ENCODE measurements at places on chromosomes 2 and 18. TPM values are rescaled to one million over a fixed set of nuclear protein-coding genes. Genes with fewer than 3 reads are reported as not detected.

GNLY gene
- total RNA-seq: not detected

GRCh38 chr2:39523308-39524044 is 86.4 kb upstream of the MAP4K3 start:
- DNase-seq: no peak

- DNase-seq: no peak
Observed at GRCh38 chr2:189502714-189503113, 61.4 kb downstream of the WDR75 start.

DNA sequence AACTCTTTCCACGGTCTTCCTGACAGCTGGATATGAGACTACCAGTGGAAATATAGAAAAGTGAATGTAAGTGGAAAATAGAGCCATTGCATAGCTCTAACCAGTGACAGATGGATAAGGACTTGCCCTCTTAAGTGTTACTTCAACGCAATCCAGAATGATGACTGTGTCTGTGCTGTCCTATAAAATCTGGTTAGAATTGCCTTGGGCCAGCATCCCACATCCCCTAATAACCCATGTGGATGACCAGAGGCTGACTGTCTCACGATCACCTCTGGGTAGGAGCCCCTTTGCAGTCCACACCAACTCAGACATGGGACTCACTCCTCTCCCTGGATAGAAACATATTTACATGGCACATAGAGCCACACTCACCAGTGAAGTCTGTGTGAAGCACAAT is 186.6 kb downstream of the C1D start:
- DNase-seq: no peak

DNA sequence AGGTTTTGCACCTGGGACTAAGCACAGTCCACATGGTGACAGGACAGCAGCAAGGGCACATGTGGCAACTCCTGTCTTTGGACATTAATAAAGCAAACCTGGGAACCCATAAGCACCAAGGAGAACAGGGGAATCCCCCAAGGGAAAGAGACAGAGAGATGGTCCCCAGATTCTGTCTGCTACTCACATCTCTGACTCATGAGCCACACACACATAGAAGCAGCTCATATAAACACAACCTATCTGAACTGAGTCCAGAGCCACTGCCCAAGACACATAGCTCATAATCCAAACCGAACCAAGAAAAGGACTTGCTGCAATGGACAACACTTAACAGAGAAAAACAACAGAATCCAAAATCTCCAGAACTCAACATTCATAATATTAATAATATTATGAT is 82.5 kb downstream of the OSBPL1A start:
- no peak for DNase-seq

GRCh38 chr2:64995041-64995440 is 5.8 kb downstream of the SLC1A4 start:
- DNase-seq: no peak

DNA sequence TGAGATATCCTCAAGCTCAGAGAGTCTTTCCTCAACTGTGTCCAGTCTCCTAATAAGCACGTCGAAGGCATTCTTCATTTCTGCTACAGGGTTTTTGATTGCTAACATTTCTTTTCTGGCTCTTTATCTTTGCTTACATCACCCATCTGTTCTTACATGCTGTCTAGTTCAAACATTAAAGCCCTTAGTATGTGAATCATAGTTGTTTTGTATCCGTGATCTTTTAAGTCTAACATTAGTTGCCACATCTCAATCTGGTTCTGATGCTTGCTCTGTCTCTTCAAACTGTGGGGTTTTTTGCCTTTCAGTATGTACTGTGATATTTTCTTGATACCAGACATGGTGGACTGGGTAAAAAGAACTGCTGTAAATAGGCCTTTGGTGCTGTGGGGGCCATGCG is 235.2 kb downstream of the SH3RF3 start:
- DNase-seq: no peak

GRCh38 chr18:12911929-12912703 is 28.1 kb upstream of the PTPN2 start:
- DNase-seq: no peak

DNA sequence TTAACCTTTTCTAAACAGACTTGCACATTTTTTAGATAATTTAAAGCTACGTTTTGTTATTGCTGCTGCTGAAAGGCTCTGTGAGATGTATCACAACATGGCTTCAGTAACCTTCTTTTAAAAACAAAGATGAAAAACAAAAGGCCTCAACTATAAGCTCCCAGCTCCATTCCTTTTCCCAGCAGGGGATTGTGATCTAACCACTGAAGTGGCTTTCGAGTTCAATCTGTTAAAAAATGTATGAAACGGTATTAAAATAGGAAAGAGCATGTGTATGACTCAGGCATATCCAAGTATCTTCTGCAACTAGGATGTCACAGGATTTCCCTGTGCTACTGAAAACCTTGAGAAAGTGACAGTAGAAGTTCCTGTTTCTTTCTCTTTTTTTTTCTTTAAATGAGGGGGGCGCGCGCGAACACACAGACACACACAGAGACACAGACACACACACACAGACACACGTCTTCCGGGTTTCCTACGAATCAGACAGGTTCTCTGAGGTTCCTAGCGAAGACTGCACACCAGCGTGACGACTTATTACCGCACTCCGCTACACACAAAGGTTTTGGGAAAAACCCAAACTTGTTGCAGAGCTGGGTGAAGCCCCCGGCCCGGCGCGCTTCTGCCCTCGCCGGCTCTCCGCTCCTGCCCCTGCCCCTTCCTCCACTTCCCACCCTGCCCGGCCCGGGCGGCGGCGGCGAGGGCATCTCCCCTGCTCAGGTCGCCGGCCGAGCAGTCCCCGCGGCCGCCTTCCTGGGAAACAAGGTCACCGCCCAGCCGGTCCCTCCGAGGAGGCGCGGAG is 86.8 kb downstream of the RBMS1 start:
- peak; percentile 6 for DNase-seq

LAPTM4A gene
- total RNA-seq: 71.8 TPM

DNA sequence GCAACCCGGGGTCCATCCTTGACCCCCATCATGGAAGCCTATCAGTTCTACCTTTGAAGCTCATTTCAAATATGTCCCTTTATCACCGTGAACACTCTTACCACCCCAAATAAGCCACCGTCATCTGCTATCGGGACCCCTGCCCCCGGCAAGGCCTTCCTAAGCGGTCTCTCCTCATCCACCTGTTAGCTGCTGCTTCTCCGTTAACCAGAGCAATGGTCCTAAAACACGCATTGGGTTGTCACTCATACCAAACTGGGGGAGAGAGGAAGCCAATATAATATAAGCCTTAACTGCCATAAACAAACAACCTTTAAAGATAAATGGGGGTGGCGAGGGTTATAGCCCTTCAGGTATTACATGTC is 680 bp downstream of the ASNSD1 start:
- DNase-seq: no peak

DNA sequence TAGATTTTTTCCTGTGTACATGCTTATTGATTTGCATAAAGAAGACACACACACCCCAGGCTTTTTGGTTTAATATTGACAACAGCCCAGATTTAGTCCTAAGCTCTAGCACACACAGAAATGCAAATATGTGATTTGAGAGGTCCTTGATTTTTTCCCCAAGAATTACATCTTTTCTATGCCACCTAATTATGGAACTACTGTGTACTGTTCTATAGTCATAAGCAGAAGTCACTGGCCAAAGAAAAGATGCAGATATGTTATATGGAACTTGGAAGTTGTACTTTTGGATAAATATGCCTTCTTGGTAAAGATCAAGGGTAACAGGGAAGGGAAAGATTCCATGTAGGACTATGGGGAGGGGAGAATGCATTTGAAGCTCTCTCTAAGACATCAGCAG is 105.6 kb downstream of the SETBP1 start:
- no peak for DNase-seq

GRCh38 chr2:167181134-167181533 is 292.9 kb downstream of the XIRP2 start:
- no peak for DNase-seq

GRCh38 chr2:82735336-82735735 is 1723.7 kb downstream of the SUCLG1 start:
- no peak for DNase-seq

FAM117B gene
- 29.9 TPM for total RNA-seq

GLI2 gene
- 8.9 TPM for total RNA-seq

POTEE gene
- total RNA-seq: 0.18 TPM

VWA3B gene
- total RNA-seq: 0.73 TPM

RUFY4 gene
- not detected for total RNA-seq

POLR1B gene
- total RNA-seq: 30.0 TPM

DNA sequence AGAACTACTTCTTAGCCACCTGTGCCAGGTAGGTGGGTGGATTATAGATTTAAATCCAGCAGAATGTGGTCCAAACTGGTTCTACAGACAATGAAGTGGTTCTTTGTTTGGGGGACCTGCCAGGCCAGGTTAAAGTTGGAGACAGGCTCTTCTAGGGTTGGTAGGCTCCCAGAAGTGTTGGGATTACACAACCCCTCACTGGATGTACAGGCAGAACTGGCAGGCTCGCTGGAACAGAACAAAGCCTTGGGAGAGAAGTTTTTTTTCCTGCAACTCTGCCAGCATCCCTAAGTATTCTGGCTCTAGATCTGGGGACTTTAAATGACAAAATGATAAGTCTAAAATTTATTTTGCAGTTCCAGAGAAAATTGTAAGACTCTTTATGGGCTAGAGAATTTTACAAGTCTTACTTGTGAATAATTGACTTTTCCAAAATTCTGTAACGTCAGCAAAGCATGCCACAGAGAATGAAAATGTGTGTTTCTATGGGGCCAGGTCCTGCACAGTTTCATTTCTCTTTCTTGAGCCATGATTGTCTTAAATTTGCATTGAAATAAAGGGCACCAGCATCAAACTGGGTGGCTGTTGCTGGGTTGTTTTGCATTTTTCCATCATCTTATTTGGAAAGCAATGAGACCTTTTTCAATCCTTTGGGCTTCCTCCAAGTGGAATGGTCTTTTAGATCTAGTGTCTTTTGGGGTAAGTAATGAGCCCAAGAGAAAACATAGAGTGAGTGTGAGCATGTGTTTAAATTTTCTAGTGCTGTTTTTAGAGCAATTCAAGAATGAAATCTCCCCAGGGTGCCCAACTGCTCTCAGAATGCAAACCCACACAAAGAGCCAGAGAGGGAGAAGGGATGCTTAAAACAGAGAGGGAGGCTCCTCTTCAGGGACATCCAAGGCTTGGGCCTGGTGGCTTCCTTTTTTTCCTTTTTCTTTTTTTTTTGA is 32.4 kb upstream of the ATL2 start:
- DNase-seq: no peak

CCDC148 gene
- total RNA-seq: 13.5 TPM

DNA sequence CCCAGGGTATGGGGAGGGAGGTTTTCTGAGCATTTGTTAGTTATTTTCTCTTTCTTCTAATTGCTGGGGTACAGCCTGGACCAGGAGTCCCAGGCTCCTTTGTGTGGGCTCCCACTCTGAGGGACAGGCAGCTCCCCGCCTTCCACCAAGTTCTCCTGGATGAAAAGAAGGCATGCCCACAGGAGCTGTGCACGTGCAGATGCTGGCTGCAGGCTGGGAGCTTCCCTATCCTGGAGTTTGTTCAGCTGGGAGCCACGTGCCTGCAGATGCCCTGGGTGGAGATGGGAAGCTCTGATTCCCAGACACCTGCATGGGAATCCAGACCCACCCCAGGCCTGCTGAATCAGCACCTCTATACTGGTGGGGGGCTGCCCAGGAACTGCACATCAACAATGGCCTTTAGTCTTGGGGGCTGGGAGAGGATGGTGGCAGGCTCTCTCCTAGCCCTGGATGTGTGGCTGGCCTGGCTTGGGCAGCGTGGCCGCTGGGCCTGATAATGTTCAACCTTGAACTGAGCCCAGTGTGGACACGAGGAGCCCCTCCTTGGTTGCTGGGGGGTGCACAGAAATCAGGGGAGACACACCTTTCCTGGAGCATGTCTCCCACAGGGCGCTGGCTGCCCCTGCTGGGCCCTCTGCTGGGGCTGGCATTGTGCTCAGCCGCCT is 233.6 kb upstream of the HS6ST1 start:
- no peak for DNase-seq

DNA sequence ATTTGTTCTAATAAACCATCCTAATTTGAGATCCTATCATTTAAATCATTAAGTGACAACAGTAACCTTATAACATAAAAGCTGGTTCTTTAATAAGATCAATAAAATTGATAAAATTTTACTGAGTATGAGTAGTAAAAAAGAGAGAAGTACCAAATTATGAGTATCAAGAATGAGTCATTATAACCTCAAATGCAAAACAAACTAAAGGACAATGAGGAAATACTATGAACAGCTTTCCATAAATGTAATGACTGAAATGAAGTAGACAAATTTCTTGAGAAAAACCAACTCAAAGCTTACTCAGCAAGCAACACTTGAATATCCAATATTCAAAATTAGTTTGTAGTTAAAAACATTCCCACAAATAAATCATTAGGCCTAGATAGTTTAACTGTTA is 433.0 kb downstream of the ZEB2 start:
- DNase-seq: no peak

TTC27 gene
- total RNA-seq: 19.3 TPM

DNA sequence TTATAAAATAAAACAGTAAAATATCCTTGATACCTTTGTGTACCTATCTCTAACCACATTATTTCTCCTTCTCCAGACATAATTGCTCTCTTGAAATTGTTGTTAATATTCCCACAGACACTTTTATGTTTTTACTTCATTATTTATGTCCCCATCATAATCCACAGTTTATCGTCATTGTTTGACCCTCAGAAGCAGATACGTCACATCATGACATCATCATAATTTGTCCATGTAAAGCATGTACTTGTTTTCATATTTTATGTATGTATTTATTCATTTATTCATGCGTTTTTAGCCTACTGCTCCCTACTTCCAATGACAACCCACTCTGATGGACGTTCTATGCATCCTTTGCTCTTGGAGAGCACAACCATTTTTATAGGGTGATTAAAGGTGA is 1406.9 kb upstream of the NXPH2 start:
- DNase-seq: no peak

ASB18 gene
- 0.45 TPM for total RNA-seq

DNA sequence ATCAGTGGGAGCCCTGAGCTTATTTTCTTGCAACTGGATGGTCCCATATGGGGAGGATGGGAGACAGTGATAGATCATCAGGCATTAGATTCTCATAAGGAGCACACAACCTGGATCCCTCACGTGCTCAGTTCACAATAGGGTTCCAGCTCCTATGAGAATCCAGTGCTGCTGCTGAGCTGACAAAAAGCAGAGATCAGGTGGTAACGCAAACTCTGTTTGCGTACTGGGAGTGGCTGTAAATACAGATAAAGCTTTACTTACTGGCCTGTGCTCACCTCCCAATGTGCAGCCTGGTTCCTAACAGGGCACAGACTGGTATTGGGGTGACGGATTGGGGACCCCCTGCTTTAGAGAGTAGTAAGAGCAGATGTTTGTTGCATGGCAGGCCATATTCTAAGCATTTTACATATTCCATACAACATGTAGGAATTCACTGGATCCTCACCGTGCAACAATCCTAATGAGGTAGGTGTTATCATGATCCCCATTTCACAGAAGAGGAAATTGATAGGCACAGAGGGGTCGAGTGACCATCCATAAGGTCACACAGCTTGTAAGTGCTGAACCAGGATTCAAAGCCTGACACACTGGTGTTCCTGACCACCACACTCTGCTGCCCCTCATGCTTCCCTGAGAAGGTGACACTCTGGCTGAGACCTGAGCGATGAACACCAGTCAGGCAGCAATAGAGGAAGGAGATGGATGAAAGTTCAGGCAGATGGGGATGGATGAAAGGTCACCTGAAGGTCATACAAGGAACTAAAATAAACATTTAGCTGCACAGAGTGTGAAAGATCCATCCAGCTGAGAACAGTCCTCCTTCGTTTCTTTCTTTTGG is 15.7 kb upstream of the MAT2A start:
- DNase-seq: no peak

GRCh38 chr2:65316072-65316471 is 88.4 kb downstream of the ACTR2 start:
- no peak for DNase-seq

IL1R1 gene
- total RNA-seq: 1.5 TPM

Measured in cerebellum (tissue), 4 donors.